Endodermal cell (in vitro differentiated cells): ENCODE measurements at places on chromosomes 5 and 9. TPM values are rescaled to one million over a fixed set of nuclear protein-coding genes. Genes with fewer than 3 reads are reported as not detected.

Gene CKMT2
- total RNA-seq = 1.6 and 2.3 TPM in 2 replicates

Gene FOXD4
- total RNA-seq = 0.25 TPM in 1 of 3 replicates, not detected in the others

Gene SOWAHA
- total RNA-seq = 0.07 and 0.13 TPM in 2 replicates

Gene MARCHF3
- total RNA-seq = 3.3 to 4.6 TPM (median 4.4 TPM) in 3 replicates

GRCh38 chr5:111134087-111134486 is 41.9 kb downstream of the WDR36 start:
- no peak overlapping the region for H3K4me3 ChIP-seq
- no peaks in the 10 kb centered on the region for H3K36me3 ChIP-seq
- no peak for DNase-seq

DNA sequence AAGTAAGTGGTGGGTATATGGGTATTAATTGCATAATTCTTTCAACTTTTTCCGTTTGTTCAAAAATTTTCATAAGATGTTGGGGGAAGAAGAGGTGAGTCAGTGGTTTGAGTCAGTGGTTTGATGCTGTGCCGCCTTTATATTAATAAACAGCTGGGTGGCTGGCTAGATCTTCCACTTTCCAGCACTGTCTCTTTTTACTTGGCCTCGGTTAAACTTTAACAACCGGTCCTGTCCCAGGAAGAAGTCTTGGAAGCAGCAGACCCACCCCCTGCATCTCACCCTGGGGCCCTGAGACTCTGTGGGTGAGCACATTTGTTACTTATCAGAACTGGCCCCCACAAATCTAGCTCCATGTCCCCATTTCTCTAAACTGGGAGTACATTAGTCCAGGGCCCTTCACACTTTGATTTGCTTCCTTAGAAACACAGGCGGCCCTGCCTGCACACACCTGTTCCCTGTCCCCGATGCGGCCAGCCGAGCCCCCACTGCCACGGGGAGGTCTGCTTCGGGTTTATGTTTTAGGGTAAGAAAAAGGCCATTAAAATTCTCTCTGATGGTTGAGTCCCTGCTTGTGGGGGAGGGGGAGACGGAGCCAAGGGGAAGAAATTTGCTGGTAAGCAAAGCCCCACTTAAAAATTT is 90.7 kb downstream of the PTCH1 start:
- no peaks in the 10 kb centered on the region for H3K4me1 ChIP-seq
- peak overlapping the region; percentile 90 for H3K4me3 ChIP-seq
- DNase-seq = peak; percentile 74
- H3K36me3 ChIP-seq = peaks cover 15% of the 10 kb centered on the region
- no peaks in the 10 kb centered on the region for H3K27me3 ChIP-seq

DNA sequence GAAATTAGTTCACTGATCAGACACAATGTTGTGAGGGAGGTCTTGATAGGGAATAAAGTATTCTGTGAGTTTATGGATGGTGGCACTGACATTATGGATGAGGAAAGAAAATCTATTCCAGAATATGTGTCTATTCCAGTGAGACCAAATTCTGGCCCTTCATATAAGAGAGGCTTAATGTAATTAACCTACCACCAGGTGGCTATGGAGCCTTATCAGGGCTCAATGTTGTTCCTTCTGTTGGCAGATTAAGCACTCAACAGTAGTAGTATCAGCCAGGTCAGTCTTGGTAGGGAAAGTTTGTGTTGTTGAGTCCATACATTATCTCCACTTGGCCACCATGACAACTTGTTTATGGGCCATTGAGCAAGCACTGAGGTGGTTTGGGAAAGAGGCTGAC is 41.7 kb upstream of the BARX1 start:
- H3K27ac ChIP-seq = no peak overlapping the region
- H3K27me3 ChIP-seq = no peaks in the 10 kb centered on the region
- H3K4me3 ChIP-seq = no peak overlapping the region
- H3K4me1 ChIP-seq = no peaks in the 10 kb centered on the region
- no peaks in the 10 kb centered on the region for H3K36me3 ChIP-seq
- no peak for DNase-seq

- H3K4me3 ChIP-seq = no peak overlapping the region
- no peaks in the 10 kb centered on the region for H3K27me3 ChIP-seq
- peaks cover 3% of the 10 kb centered on the region for H3K36me3 ChIP-seq
- no peak for DNase-seq
- no peaks in the 10 kb centered on the region for H3K4me1 ChIP-seq
These were observed 7.9 kb upstream of the ANKDD1B start for GRCh38 chr5:75603371-75603770.

GRCh38 chr5:57327561-57328367 is 153.9 kb downstream of the GPBP1 start:
- no peaks in the 10 kb centered on the region for H3K36me3 ChIP-seq
- no peak overlapping the region for H3K27ac ChIP-seq
- H3K27me3 ChIP-seq = no peaks in the 10 kb centered on the region
- no peaks in the 10 kb centered on the region for H3K4me1 ChIP-seq
- no peak for DNase-seq

- H3K27me3 ChIP-seq = peaks cover 77% of the 10 kb centered on the region
- no peaks in the 10 kb centered on the region for H3K4me1 ChIP-seq
- peak overlapping the region; percentile 61 for H3K27ac ChIP-seq
- H3K4me3 ChIP-seq = no peak overlapping the region
- H3K36me3 ChIP-seq = no peaks in the 10 kb centered on the region
These were observed 584.0 kb downstream of the ACTL7B start for GRCh38 chr9:108271646-108272348.
